ENCODE measurements at places on chromosomes 2 and 18.

- DNase-seq: no peak
Observed at GRCh38 chr2:127508023-127508630, 18.2 kb downstream of the IWS1 start.

- no peak for DNase-seq
Observed at GRCh38 chr18:48590678-48591077, 51.8 kb downstream of the CTIF start.

DNA sequence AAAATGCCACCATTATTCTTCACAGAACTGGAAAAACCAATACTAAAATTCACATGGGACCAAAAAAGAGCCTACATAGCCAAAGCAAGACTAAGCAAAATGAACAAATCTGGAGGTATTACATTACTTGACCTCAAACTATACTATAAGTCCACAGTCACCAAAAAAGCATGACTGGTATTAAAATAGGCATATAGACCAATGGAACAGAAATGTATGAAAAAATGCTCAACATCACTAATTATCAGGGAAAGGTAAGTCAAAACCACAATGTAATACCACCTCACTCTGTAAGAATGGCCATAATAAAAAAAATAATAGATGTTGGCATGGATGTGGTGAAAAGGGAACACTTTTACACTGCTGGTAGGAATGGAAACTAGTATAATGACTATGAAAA is 158.6 kb downstream of the CDH2 start:
- no peak for DNase-seq

DNA sequence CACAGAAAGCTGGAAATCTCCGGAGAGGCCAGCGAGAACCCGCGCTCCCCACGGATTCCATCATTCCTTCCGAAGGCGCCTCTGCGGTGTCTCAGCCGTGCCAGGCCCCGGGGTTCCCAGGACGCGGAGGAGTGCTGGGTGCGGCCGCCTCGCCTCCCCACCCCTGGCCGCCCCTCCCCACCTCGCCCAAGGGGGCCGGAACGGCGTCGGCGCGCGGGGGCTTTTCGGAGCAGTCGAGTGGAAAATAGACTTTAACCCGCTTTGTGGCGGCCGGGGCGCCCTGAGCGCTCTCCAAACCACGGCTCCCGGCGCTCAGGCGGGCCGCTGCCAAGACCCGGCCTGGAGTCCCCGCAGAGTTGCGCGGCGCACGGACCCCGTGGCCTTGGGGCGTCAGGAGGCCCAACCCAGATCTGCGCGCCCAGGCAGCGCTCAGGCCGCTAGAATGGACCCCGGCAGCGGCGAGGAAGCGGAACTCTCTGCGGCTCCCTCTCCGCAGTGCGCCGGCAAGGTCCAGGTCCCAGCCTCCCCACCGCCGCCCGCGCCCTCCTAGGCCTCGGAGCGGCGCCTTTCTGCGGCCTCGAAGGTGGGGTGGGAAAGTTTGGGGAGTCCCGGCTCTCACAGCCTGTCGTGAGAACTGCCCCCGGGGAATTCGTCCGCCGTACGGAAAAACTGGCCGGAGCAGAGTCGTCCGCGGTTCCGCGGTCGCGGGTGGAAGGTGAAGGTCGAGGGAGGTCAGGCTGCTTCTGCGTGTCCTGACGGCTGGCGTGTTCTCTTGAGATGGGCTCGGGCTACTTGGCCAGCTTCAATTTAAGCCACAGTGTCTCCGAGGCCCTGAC is 1.2 kb upstream of the EMX1 start:
- peak; percentile 53 for DNase-seq

DNA sequence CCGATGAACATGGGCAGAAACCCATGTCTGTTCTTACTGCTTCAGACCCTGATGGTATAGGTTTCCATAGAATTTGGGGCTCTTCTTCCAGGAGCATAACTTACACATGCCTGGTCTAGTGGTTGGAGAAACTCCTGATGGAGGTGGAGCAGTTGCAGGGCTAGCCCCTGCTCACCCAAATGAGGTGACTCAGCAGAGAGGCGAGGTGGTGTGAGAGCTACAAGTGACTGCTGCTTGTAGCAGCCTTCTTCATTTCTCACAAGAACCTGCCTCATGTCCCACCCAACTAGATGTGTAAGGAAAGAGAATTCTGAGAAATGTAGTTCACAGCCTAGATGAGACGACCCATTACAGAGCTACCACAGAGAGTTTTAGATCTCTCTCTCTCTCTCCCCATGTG is 105.3 kb downstream of the ZNF407 start:
- DNase-seq: no peak

All from CMK (cell line).